ENCODE measurements at places on chromosomes 16 and 17.
A peak's percentile ranks its signal among the peaks of the same experiment; 100 is the strongest.

DNA sequence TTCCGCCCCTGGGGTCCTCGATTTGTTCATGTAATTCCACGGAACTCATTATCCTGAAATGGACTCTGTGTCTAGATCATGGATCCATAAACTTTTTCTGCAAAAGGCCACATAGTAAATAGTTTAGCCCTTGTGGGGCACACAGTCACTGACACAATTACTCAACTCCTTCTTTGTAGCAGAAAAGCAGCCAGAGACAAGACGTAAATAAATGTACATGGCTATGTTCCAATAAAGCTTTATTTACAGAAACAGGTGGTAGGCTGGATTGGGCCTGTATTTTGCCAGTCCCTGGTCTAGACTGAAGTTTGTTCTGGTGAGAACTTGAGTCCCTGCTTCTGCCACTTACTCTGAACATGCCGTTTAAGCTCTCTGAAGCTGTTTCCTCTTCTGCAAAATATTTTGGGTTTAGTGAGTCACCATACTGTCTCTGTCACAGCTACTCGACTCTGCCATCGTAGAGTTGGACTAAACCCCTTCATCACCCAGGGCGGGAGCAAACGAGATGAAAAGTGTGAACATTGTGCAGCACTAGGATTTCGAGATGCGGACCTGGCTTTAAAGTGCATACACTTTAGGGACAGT lies 61.9 kb upstream of the FOXF1 start:
- DNase-seq, result no peak

DNA sequence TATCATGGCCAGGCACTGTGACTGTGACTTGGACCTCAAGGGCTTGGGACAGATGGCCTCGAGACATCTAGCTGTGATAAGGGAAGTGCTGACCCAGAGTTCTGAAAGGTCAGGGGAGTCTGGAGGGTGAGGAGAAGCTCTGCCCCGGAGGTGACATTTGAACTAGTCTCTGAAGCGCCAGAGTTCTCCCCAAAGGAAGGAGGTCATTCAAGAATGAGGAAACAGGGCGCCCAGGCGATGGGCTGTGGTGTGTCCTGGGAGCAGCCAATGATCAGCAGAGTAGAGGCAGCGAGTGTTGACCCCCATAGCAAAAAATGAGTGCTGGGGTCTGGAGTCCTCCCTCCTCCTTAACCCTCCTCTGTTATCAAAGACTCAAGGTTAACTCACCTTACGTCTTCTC lies 4.9 kb downstream of the STARD3 start:
- DNase-seq, result no peak

GRCh38 chr17:32323811-32324491 lies 18.0 kb downstream of the C17orf75 start:
- DNase-seq, result peak; percentile 45

- no peak for DNase-seq
These were observed 265.3 kb downstream of the SEC14L1 start for GRCh38 chr17:77405867-77406732.

DNA sequence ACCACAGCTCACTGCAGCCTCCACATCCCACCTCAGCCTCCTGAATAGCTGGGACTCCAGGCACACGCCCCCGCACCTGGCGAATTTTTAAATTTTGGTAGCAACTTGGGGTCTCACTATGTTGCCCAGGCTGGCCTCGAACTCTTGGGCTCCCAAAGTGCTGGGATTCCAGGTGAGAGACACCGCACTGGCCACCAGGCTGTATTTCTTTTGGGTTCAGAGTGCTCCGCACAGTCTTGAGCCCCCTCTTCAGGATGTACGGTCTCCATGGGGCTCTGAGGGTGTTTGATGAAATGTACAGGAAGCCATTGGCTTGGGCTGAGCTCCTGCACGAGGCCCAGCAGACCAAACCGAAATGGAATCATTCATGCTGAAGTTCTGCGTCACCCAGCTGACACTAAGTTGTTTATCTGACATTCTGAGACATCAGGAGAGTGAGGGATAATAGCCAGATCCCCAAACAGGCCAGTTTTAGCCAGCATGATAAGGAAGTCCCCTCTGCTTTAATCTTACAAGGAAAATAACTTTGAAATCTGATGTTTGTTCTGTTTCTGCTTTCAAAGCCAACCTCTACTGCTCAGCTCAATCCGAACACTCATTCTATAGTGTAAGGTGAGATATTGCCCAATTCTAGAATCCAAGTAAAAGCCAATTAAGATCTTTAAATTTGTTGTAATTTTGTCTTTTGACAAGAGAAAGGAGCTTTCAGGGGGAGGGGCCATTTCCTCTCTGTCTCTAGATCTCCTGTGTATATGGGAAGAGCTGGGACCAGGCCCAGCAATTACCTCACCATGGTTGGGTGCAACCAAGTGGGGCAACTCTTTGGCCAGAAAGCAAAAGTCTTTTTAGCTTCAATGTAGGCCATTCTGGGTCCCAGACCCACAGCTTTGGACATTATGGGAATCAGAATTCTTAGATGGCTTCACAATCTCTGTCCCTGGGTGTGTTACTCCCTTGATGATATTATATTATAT lies 23.7 kb downstream of the GPR142 start:
- DNase-seq, result no peak

GRCh38 chr16:56697456-56698155 lies 15.3 kb downstream of the MT1X start:
- no peak for DNase-seq

DNA sequence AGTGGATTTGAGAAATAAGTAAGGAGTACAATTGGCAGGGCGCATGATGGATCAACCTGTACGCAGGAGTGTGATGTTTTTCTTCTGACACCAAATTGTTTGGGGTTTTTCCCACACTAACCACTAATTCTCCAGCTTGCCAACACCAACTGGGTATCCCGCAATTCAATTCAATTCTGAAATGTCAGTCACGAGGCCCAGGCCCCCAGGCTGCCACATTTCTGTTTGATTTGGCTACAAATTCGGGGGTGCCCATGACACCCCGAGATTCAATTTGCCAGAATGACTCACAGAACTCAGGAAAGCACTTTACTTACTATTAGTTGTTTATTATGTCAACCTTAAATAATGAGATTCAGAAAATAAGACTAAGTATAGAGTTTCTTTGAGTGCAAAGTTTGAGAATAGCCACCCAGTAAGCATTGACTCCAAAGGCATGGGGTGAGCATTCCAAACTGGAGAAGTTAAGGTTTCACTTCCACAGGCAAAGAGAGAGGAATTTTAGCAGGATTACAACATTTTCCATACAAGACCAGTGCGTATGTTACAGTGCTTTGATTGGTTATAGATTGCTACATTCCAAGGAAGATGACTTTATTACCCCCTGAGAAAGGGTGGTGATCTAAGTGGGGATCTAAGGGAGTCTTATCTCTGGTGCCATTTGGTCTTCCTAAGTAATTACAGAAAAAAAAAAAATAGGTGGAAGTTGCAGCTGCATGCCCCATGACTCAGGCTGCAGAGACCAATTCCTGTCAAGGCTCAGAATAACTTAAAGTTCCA lies 11.5 kb downstream of the SLC46A1 start:
- no peak for DNase-seq

DNA sequence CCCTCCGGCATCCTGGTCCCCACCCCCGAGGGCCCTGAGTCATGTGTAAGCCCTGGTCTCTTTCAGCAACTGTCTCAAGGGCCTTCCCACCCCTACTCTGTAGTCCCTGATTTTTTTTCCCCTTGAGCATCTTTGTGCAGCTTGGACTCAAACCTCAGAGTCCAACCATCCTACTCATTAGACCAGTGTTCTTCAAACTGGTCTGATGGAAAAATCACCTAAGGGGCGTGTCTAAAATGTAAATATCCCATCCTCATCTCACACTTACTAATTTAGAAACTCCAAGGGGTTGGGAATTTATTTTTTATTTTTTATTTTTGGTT lies 624 bp downstream of the G6PC3 start:
- DNase-seq, result no peak

DNA sequence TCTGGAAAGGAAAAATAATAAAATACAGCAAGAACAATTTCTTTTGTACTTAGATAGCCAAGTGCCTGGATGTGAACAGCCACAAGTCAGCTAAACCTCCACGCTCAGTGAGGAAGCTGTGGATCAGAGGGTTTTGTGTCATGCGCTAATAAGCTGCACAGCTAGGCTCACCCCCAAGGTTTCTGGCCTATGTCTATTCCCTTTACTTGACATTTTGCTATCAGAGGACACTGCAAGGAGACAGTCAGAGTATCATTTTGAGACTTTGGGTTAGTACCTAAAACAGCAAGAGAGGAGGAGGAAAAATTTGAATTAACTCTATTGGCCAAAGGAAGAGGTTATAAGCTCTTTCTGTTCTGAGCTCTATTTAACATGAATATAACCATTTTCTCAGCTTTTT lies 139.3 kb downstream of the KCNJ2 start:
- DNase-seq, result no peak

DNA sequence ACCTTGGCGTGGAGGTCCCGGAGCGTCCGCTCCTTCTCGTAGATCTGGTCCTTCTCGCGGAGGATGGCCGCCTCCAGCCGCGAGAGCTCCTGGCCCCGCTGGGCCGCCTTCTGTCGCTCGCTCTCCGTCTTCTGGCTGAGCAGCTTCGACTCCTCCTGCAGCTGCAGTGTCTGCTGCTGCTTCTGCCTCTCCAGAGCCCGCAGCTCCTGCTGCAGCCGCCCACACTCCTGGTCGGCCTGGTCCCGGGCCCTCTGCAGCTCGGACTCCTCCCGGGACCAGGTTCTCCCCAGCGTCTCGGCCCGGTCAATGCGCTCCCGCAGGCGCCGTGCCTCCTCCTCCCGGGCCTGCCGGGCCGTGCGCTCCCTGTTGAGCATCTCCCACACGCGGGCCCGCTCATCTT lies 7.6 kb downstream of the CDK3 start:
- no peak for DNase-seq

- DNase-seq, result no peak
These were observed 295.3 kb downstream of the SOX9 start for GRCh38 chr17:72416054-72416675.

- DNase-seq, result no peak
These were observed 587 bp upstream of the DBF4B start for GRCh38 chr17:44707755-44708400.

DNA sequence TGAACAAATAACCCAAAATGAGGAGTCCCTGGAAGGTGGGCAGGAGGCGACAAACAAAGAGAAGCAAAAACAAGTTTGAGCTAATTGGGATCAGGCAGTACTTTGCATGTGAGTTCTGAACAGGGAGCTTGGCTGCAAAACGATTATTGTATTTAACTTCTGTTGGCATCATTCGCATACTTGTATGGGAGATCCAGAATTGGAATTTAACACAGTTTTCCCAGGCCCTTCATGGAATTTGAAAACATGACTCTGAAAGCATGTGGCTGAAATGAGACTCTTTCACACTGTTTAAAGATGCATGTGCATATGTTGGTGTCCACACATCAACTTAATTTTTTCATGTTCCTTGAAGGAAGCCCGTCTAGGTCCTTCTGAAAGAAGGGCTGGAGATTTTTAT lies 674.3 kb downstream of the WWOX start:
- no peak for DNase-seq
